ENCODE measurements at places on chromosomes 6 and 20.

DNA sequence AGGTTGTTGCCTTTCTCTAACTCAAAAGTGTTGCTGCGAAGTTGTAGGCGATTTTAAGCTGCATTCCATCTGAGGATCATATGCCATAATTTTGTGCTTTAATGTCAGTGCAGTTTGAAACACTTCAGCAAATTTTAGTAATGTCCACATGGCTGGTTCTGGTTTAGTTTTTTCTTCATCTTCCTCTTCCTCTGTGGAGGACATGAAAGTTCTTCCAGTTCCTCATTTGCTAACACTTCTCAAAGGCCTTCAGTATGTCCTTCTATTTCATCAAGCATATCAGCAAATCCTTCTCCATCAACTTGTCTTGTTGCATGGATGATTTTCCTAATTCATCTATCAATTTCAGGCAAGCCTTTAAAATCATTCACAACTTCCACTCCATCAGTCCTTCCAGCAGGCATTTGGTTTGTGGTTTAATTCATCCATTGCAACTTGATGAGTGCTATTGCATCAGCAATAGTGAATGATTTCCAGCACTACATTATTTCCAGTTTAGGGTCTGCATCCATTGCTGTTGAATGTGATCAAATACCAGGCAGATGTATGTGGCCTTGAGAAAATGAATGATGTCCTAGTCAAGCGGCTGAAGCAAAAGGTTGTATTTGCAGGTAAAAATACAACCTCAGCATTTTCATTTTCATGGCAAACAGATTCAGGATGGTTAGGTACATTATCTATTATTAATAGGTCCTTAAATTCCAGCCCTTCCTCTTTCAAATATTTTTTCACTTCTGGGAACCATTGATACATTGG is 20.2 kb downstream of the SHLD1 start:
- DNase-seq = peak; percentile 8

DNA sequence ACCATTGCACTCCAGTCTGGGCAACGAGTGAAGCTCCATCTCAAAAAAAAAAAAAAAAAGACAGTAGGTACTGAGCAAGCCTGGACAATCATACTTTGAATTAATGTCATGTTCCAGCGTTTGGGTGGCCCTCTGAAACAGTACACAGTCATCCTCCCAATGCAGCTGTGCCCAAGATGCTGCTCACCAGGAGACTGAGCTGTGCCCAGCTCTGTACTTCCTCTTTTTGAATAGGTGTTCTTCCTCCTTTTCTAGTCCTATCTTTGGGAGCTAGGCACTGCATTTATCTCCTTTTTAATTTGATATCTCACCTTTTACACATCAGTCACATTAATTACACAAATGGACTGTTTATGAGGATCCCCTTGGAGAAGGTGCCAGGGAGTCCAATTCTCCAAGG is 101.5 kb downstream of the RPP40 start:
- DNase-seq = no peak

DNA sequence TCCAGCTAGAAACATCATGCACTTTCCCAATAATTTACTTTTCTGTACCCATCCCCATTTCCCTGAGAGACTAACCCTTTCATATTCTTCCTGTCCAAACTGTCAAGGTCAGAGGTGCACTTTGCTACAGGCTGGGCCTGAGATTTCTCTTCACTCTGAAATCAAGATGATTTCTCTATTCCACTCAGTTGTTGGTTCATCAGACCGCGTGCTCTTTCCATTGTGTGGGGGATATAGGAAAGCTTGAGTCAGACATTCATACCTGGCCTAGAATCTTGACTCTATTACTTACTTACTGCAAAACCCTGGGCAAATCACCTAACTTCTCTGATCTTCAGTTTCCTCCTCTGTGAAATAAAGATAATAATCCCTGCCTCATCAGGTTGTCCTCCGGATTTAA is 4.7 kb upstream of the ZDHHC14 start:
- DNase-seq = no peak

DNA sequence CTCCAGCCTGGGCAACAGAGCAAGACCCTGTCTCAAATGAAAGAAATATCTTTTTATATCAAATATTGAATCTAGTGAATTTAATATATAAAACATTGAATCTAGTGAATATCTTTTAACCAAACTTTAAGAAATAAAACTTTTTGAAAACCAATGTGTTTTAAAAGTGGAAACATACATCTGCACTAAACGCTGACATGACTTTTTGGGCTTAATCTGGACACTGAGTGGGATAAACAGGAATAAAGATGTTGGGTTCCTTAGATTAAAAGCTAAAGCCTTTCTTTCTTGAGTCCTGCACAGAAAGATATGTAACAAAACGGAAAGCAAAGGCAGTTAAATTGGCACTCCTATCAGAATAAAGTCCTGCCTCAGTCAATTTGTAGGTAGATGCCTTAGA is 190.2 kb downstream of the ARHGAP18 start:
- no peak for DNase-seq

DNA sequence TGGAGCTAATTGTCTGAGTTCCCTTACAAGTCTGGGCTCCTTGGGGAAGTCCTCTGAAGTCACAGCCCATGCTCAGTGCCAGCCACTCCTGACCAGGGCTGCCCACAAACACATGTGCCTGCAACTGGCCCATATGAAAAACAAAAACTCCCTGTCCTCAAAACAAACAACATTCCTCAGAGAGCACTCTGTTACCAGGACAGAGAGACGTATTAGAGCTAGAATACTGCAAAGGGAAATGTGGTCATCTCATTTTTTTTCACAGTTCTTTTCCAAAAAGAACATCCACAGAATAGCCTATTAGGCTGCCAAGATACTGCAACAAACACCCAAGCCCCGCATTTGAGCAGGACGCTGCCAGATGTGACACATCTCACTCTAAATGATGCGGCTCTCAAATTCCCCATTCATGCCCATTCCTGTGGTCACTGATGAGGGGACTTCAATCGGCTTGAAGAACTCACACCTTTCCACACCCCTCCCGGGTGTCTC is 71.1 kb downstream of the SLC22A23 start:
- DNase-seq = no peak

DNA sequence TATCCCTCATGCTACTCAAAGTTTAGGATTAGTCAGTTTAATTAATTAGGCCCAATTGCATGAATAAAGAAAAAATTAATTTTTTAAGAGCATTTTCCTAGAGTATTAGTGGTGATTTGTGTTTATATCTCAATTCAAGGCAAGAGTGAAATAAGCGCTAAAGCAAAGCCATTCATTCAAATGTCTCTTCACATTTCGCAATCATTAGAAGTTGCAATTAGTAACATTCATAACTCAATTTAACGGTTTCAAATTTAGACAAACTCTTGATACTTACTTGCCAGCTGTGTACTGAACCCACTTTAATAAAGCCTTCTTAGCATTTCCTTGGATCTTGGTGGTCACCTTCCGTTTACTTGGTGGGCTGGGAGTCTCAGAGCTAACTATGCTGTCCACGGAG is 127.2 kb downstream of the SYNE1 start:
- DNase-seq = no peak

Data from EL (cell line).